ENCODE measurements at places on chromosomes 5 and 9.

GRCh38 chr9:127550282-127550681, 61.8 kb upstream of the STXBP1 start:
- DNase-seq, result no peak

- DNase-seq, result no peak
These were observed 50.7 kb downstream of the ITGA2 start for GRCh38 chr5:53039855-53040254.

DNA sequence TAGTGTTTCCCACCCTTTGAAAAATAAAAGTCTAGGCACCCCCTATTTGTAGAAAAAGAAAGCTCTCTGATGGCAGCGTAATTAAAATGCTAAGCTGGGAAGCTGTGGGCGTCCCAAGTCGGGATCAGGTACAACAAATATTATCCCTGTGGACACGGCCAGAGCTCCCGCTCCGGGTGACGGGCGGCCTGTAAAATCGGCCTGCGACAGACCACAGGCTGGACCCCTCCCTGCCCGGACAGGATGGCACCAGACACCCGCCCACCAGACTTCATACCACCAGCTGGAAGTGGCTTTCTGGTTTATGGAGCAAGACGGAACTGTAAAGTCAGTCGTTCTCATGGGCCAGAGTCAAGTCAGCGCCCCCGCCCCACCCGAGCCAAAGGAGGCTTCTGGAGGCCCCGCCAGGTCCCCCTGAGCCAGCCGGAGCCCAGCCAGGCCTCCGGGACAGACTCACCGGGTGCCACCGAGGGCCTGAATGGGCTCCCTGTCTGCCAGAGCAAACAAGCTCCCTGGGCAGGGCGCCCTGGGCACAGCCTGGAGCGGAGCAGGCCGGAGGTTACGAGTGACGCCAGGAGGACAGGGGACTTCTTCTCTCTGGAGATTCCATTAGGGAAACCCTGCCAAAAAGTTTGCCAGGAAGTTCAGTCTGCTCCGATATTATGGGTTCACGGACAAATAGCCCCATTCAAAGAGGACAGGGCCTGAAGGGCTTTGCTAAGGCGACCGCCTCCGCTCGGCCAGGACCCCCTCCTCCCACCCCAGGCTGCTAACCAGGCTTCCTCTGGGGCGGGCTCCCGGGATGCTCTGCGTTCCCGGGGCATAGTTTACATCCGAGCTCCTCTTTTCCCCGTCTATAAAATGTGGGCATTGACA, 173.7 kb downstream of the ERCC6L2 start:
- DNase-seq, result no peak

- DNase-seq, result no peak
These were observed 48.6 kb downstream of the DUSP1 start for GRCh38 chr5:172722327-172722815.

DNA sequence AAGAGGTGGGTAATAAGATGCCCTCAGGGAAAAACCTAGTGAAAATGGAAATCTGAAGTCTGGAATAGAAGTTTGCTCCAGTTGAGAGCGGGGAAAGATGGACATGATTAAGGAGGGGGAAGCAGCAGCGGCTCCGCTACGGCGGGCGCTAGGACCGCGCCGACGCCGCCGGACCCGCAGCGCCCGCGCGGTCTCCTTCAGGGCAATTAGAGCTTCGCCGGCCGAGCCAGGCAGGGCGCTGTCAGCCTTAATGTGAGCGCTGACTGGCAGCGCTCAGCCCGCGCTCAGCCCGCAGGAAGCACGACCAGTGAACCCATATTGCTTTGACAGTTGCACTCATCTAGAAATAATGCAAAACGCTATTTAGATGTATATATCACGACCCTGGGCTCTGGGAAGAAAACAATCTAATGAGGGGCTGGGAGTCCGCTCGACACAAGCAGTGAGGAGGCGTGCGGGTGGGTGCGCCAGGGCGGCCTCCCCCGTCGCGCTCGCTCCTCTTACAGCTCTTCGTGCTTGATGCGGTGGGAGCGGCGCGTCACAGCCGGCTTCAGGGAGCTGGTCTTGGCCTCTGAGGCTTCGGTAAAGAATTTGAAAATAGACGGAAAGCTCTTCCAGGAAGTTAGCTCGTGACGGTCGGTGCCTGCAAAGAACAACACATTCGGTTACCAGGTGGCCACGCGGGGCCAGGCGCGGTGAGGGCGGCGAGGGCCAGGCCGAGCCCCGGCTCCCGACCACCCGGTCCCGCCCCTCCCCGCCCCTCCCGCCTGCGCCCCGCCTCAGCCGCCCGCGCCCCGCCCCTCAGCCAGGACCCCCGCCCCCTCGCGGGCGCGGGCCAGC, 37.7 kb downstream of the NR2F1 start:
- no peak for DNase-seq

DNA sequence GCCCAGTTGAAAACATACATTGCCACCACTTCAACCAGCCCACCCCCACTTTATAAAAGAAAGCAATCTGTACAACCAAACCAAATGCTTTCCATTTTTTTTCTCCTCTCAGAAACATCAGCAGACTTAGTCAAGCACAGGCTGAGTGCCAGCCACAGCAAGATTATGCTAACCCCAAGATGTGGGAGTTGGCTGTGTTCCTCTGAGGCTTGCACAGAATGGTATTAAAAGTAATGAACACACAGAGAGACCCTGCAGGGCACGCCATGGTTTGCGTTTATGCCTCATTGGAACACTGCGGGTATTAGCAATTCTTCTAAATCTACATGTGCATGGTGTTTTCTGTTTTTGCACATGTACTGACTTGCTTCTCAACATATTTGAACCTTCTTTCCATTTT, 419.9 kb upstream of the GRAMD2B start:
- peak; percentile 46 for DNase-seq

GRCh38 chr5:173217626-173218397, 17.2 kb downstream of the NKX2-5 start:
- no peak for DNase-seq

DNA sequence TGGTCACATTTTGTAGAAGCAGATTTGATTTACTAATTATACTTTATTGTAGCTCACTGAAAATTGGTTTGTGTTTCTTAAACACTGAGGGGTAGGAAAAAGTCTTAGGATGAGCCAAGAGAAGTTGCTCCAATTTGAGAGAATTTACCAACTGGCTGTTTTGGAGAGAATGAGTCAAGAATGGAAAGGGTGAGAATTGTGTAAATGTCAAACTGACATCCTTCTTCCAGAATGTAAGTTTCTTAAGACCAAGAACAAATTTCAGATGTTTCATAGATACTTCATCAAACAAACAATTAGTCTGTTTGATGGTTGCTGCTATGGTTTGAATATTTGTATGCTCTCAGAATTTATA, 106.2 kb upstream of the TXNDC8 start:
- peak; percentile 38 for DNase-seq

DNA sequence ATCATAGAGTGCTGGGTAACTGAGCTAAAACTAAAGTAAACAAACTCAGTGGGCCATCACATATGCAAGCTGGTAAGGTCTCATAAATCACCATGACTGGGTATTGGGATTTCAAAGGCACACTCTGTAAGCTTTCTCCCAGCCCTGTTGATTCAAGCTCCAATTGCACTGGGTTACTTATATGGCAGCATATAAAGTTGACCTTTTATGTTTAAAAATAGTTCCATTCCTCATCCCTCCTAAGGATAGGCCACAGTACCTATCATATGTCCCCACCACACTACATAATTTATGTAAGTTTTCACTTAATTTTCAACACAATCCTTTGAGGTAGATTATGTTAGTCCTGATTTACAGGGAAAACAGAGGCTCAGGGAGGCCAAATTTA, 438.4 kb downstream of the RAB3C start:
- DNase-seq, result no peak
